Activated naive CD4-positive, alpha-beta T cell (primary cell): ENCODE measurements at places on chromosomes 12 and 14.

DNA sequence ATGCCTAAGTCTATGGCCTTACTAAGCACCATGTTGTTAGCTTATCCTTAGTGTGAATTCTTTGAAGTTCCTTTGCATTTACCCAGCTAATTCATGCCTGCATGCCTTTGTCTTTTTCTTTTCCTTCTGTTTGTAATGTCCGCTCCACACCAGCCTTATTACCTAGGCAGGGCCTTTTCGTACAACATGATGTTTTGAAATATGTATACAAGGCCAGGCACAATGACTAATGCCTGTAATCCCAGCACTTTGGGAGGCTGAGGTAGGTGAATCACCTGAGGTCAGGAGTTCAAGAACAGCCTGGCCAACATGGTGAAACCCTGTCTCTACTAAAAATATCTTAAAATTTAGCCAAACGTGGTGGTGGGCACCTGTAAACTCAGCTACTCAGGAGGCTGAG lies 1636.5 kb upstream of the SEL1L start:
- no peak for DNase-seq

DNA sequence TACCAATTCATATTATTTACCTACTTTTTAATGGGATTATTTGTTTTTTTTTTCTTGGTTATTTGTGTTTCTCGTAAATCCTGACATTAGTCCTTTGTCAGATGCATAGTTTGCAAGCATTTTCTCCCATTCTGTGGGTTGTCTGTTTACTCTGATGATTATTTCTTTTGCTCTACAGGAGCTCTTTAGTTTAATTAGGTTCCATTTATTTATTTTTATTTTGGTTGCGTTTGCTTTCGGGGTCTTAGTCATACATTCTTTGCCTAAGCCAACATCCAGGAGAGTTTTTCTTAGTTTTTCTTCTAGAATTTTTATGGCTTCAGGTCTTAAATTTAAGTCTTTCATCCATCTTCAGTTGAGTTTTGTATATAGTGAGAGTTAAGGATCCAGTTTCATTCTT lies 289.9 kb downstream of the AKAP6 start:
- no peak for DNase-seq

GRCh38 chr14:63046339-63047268 lies 1.3 kb upstream of the KCNH5 start:
- DNase-seq, result no peak

DNA sequence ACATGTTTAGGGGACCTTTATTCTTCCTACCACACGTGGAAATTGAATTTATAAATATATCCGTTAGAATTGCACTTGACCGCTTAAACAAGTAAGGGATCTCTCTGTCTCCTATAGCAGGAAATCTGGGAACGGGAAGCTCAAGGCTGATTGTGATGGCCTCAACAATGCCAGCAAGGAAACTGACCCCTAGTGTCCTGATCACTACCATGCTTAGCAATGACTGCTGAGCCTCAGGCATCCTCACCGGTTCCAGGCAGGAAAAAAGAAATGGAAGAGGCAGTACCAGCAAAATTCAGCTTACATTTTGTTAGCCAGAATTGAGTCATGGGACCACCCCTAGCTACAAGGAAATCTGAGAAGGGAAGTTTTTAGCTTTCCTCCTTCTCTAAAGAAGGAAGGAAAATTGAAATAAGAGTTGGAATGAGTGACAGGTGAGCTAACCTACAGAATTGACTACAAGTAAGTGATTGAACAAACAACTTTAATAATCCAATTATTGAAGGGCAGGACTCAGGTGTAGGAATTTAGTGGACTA lies 43.9 kb upstream of the AMN1 start:
- no peak for DNase-seq

DNA sequence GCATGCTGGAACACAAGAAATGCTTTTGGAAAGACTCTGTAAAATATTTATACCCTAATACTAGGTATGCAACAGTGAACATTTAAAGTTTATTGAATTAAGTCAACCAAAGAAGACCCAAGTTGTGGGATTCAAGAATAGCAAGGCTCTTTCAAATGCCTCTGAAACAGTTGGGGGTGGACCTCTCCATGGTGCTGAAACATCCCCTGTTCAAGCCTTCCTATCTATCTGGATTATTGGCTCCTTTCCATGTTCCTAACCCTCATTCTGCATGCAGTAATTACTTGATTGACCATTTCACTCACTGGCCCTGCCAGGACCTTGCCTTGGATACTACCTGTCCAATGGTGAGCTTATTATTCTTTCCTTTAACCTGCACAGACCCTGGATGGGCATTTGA lies 349.7 kb downstream of the NRXN3 start:
- DNase-seq, result no peak

DNA sequence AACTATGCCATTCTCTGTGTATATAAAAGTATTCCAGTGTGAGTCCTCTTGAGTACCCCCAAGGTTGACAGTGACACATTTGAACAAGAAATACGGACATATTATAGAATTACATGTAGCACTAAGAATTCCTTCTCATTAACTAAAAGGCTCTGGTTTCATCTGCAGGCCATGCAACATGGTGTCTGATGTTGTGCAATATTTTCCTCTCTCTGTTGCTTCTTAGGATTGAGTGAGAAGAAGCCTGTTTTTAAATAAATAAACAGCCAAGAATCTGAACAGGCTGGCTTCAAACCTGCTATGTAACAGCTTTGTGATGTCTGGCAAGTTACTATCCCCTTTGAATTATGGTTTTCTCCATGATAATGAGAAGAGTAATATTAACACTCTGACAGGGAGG lies 22.2 kb upstream of the CCER1 start:
- no peak for DNase-seq

GRCh38 chr14:90579816-90580215 lies 183.0 kb downstream of the CALM1 start:
- no peak for DNase-seq

DNA sequence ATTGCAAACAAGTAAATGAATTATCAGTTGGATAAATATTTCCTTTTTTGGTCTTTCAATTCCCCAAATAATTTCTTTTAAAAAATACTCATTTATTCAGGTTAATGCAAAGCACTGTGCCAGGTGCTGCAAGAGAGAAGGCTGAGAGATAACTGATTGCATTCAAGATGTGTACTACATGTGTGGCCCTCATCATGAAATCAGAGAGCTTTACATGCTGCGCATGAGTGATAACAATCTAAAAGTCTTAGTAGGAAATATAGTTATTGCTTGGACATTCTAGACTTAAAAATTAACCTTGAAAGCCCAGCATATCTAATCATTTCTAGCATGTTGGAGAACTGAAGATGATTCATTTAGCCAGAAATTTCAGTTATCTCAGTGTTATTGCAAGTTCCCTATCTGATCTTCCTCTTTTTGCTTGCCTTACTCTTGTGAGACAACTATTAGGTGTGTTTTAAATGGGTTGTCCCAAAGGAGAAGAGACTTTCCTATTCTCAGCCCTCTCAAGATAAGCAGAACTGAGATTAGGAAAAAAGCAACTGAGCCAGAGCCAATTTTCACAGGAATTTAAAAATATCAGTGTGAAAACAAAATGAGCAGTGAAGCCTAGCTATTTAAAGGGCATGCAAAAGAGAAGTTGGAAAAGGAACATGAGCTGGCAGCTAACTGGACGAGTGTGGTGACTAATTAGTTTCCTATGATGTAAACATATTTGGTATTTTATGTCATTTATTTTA lies 60.9 kb downstream of the PLEKHA5 start:
- DNase-seq, result no peak

DNA sequence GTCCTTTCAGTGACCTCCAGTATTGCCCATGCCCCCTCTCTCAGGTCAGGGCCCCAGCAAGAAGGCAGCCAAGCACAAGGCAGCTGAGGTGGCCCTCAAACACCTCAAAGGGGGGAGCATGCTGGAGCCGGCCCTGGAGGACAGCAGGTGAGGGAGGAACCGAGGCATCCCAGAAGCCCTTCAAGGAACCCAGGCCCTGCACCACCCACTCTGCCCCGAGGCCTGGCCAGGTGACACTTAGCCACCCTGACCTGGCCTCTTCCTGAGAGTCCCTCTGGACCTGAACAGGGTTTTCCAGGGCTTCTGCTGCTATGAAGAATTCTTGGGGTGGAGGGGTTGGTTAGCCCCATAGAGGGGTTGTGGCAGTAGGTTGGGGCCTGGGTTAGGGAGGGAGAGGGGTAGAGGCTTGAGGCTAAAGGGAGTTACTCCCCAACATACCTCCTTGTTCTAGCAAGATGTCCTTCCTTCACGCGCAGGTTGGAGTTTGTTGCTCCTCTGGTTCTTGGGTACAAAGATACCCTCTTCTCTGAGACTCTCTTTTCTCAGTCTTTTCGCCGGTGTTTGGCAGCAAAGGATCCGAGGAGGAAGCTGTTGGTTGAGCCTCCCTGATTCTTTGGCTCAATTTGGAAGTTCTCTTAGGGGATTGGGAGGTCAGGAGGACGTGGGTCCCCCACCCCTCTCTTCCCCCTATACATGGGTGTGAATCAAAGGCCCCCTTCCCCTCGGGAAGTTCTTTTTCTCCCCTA lies 2.1 kb downstream of the TARBP2 start:
- no peak for DNase-seq

GRCh38 chr12:128338386-128339125 lies 71.6 kb downstream of the TMEM132C start:
- DNase-seq, result no peak

- no peak for DNase-seq
These were observed 29.1 kb downstream of the RECQL start for GRCh38 chr12:21472197-21472823.

DNA sequence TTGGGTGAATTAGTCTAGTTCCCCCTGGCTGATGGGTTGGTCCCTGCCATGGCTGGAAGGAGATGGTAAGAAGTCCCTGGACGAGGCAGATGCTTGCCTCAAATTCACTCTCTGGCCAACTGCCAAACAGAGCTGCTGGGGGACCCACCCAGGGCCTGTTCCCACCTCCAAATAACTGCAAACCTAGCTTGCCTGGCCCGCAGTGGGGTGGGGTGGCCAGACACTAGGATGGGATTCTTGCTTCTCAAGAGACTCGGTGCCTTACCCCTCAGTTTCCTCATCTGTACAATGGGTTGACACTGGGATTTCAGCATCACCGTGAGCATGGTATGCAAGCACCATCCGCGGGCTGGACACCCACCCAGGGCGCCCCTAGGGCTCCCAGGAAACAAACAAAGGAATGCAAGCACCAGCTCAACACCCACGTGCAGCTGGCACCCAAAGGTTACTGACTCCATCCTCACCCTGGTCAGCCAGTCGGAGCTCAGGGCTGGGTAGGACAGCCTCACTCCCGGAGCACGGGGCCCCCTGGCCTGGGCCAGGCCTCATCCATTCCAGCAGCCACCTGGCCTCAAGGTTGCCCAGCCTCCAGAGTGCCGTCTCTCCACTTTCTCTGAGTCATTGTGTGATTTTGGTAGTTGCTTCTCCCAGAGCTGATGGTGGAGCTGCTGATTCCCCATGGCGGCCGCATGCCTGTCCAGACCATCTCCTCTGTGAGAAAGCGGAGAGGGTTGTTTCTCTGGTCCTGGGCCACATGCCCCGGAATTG lies 205.2 kb upstream of the RTL1 start:
- DNase-seq, result no peak

- no peak for DNase-seq
These were observed 7.3 kb downstream of the IL31 start for GRCh38 chr12:122166422-122167349.

DNA sequence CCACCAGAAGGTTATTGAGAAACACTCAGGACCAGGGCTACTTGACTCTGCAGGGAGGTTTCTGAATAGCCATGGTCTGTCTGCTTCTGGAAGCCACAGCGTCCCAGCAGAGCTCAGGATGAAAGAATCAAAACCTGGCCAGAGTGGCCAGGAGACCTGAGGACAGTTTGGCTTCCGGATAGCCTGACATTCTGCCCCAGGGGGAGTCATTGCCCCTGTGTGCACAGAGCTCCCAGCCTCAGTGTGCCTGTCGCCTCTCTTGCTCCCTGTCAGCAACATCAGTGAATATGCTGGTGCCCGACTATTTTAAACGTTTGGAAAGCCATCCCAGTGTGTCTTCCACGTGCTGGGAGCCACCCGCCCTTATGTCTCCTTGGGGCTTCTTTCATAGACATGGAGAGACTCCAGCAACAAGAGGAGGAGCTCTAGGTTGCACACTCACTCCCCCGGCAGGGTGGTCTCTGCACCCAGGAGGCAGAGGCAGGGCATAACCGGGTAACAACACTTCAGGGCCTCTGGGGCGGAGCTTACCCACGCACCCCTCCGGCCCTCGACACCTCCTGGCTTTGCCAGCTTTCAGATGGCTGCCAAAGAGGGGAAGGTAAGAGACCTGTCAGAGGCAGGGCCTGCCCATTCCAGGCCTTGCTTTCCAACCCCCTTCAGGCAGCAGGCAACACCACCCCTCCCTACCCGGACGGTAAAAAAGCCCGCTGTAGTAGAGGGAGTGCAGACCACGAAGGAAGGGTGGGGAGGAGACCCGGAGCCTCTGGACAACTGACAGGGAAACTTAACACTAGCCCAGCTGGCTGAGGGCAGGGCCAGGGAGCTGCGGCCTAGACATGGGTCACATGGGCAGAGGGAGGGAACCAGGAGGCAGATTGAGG lies 19.0 kb upstream of the SLC6A12 start:
- no peak for DNase-seq

DNA sequence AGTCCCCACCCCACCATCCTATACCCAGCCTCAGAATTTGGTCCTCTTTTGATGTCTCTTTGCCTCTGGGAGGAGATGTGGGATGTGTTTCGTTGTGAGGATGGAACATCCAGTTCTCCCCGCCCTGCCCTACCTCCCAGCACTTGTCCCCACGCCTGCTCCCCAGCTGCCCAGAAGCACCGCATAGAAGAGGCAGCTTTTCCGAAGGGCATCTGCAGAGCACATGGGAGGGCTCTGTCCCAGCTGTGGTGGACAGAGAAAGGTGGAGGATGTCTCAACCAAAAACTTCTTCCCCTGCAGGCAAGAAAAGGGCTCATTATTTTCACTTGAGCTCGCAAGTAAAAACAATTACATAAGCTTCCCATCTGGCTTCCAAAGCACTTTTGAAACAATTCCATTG lies 302.6 kb downstream of the PCNX1 start:
- no peak for DNase-seq

DNA sequence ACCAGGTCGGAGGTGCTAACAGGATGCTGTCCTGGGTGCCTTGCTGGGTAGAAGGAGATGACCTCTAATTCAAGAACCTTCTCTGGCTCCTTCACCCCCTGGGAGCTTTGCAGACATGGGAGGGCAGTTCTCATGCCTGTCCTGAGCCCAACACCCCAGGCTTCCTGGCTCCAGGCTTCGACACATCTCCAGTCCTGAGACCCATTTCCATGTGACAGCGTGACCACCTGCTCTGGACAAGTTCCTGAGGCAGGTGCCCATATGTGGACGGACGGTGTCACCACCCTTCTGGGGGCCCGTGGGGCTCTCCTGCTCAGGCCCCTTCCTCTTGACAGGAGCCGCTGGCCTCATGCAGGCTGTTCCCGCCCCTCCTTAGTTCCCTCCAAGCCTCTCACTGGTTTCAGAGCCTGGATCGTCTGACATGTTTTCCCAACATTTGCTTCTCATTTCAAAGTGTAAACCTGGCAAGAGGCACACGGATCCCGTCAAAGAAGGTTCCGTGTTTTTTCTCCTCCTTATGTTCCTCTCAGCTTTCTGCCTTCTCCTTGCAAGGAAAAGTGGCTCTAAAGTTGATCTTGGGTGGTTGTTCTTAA lies 291.9 kb upstream of the RTL1 start:
- no peak for DNase-seq
